Activated T-cell treated with anti-CD3 and anti-CD28 coated beads, Interleukin-2, amount 50 U/mL, for 72 hours (primary cell): ENCODE measurements at places on chromosomes 7 and 10.
A peak's percentile ranks its signal among the peaks of the same experiment; 100 is the strongest.

DNA sequence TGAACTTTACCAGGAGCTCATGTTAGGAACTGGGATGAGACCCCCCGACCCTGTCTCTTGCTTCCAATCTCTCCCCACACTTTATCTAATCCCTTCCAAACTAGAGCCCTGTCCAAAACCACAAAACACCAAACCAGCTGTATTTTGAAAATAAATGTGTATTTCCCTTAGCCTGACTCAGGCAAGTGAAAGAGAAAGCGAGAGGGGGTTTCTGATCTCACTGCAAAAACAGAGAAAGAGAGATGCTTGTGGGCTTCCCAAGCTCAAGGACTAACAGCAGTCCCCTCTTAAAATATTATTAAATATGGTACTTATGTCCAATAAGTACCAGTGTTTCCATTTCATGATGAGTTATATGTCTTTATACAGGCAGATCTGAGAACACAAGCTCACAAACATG, 122.0 kb downstream of the AGMO start:
- H3K27me3 ChIP-seq = no peaks in the 10 kb centered on the region
- no peaks in the 10 kb centered on the region for H3K36me3 ChIP-seq
- H3K27ac ChIP-seq = no peak overlapping the region

- no peak overlapping the region for H3K27ac ChIP-seq
- no peak overlapping the region for H3K4me3 ChIP-seq
- DNase-seq = no peak
Observed at GRCh38 chr10:28951484-28951883, 274.2 kb downstream of the BAMBI start.

DNA sequence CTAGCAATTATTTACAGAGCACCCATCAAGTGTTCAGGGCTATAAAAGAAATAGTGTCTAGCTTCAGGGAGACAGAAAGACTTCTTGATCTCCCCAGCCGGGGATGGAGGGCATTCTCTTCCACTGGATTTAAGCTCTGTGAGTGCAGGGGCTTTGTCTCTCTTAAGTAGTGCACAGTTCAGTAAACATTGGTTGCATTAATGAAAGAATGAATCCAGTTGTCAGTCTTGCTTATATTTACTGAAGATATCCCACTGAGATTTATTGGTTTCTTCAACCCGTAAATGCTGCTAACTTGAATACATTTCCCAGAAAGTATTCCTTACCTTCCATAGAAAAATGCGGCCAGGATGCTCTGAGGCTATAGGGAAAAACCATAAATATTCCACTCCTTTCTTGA, 41.9 kb downstream of the AUTS2 start:
- no peak overlapping the region for H3K4me3 ChIP-seq
- H3K36me3 ChIP-seq = no peaks in the 10 kb centered on the region
- H3K4me1 ChIP-seq = no peaks in the 10 kb centered on the region
- H3K27ac ChIP-seq = no peak overlapping the region
- H3K27me3 ChIP-seq = peaks cover 4% of the 10 kb centered on the region
- DNase-seq = no peak

- peaks cover 11% of the 10 kb centered on the region for H3K4me1 ChIP-seq
- peak within 1 kb of the TSS; percentile 92 for H3K27ac ChIP-seq
- H3K27me3 ChIP-seq = no peaks in the 10 kb centered on the region
- H3K36me3 ChIP-seq = peaks cover 7% of the 10 kb centered on the region
- peak; percentile 92 for DNase-seq
- H3K4me3 ChIP-seq = peak within 1 kb of the TSS; percentile 99
Observed at GRCh38 chr7:2241580-2242540, at the start of the genes MRM2 and NUDT1. MRM2 (minus strand) TSS chr7:2242205; CDS start chr7:2242169, 36 bp downstream. NUDT1 (plus strand) TSS chr7:2242226; CDS start chr7:2244575, 2,349 bp downstream.
